ENCODE measurements at places on chromosomes 6 and 20.

- no peak for DNase-seq
Measured at GRCh38 chr6:124482071-124482491, 480.2 kb upstream of the RNF217 start.

DNA sequence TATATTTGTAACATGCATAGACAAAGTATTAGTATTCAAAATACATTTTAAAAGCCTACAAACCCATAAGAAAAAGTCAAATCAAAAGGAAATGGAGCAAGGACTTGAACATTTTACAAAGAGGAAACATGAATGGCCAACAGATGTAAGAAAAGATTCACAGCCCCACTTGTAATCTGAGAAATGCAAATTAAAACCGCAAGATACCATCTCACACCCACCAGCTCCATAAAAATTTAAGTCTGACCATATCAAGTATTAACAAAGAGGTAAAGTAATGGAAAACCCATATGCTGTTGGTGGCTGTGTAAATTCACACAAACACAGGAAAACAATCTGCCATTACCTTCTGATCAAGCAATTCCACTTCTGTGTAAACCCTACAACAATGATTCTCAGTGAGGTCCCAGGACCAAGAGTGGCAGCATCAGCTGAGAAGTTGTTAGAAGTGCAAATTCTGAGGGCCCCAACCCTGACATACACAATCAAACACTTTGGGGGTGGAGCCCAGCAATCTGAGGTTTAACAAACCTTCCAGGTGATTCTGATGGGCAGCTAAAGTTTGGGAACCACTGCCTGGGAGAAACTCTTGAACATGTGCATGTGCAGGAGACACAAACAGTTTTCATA lies 30.9 kb downstream of the BCL2L1 start:
- no peak for DNase-seq

DNA sequence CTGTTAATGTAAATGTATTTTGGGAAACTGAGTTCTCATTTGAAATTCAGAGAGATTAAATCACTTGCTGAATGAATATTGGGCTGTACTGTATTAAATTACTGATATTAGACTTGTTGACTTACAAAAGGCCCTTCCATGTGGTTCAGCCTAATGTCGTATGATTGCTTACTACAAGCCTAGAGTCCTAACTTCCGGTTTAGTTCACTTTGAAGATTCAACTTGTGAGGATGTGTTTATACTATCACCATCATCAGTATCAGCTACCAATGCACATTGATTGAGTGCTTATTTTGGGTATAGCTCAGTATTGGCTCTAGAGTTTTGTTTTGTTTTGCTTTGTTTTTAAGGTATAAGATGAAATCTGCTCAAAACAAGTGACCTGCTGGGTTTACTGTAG lies 48.3 kb downstream of the FAM217A start:
- no peak for DNase-seq

- DNase-seq: no peak
Measured at GRCh38 chr6:7207720-7208119, 100.0 kb downstream of the RREB1 start.

DNA sequence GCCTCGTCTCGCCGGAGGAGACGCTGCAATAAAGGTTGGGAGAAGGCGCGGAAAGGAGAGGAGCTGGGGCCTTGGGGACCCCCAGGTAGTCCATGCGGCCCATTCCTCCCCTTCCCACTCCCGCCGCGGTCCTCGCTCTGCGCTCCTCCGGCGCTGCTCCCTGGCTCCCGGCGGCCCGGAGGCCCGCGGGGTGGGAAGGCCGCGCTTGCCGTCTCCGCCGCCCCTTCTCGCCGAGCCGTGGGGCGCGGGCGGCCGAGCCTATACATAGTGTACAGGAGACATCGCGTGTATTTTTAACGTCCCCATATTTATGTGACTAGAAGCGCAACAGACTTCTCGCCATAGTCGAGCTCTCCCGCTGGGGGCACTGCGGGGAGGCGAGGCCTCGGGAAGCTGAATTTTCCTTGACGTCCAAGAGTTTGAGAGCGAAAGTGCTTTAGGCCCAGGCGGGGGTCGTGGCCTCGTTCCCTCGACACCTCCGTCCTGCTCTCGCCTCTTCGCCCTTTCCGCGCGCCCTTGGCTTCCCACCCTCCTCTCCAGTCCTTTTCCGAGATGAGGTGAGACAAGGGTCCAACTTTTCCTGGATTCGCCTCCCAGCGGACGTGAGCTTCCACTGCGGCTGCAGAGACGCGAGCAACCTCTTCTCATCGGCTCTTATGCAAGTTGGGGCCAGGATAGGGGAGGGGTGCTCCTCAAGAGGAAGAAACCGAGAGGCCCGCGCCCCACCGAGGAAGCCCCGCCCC lies 29.0 kb downstream of the SLC12A5 start:
- peak; percentile 60 for DNase-seq

DNA sequence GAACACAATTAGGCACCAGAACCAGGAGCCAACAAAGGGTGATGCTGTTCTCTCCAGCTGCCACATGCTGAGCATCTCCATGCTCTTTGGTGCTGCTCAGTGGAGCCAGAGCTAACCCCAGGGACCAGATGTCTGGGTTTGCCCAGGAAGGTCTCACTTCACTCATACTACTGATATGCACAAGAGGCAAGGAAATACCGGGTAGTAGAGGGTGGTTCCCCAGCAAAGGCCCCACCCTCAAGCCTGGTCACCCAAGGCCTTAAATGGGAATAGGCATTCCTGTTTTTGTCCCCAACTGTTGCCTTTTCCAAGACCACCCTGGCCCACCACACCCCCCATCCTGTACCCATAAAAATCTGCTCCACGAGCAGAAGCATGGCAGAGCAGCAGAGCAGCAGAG lies 204.5 kb upstream of the TAB2 start:
- no peak for DNase-seq

GRCh38 chr20:63782521-63782971 lies 43.0 kb downstream of the SLC2A4RG start:
- no peak for DNase-seq

GRCh38 chr6:97282238-97282725 lies 734 bp downstream of the MMS22L start:
- peak; percentile 47 for DNase-seq

GRCh38 chr6:148967541-148967956 lies 220.7 kb downstream of the UST start:
- peak; percentile 58 for DNase-seq

DNA sequence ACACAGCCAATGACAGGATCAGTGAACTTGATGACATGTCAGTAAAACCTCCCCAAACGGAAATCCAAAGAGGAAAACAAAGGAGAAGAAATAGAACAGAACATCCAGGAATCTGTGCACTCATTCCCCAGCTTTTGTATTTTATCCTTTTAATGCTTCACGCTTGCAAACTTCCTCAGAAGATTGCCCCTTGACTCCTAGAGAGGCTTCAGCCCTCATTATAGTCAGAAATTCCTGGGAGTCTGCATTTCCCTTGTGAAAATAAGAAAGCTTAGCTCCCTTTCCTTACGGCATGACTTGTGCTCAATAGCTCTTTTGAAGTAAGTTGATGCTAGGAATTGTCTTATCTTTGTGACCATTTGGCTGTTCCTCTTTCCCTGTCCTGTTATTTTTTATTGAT lies 313.6 kb upstream of the OPRM1 start:
- DNase-seq: no peak

DNA sequence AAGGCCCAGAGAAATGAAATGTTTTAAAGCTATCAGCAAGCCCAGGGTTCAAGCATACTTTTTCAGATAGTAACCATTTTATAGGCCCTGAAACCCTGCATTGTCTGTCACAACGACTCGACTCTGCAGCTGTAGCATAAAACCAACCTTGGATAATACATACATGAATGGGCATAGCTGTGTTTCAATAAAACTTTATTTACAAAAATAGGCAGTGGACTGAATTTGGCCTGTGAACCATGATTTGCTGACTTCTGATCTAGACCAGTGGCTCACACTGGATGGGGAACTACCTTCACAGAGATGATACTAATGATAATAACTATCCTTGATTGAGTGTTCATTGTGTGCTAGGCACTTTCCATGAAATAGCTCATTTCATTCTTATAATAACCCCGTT lies 97.3 kb upstream of the ZNFX1 start:
- no peak for DNase-seq

DNA sequence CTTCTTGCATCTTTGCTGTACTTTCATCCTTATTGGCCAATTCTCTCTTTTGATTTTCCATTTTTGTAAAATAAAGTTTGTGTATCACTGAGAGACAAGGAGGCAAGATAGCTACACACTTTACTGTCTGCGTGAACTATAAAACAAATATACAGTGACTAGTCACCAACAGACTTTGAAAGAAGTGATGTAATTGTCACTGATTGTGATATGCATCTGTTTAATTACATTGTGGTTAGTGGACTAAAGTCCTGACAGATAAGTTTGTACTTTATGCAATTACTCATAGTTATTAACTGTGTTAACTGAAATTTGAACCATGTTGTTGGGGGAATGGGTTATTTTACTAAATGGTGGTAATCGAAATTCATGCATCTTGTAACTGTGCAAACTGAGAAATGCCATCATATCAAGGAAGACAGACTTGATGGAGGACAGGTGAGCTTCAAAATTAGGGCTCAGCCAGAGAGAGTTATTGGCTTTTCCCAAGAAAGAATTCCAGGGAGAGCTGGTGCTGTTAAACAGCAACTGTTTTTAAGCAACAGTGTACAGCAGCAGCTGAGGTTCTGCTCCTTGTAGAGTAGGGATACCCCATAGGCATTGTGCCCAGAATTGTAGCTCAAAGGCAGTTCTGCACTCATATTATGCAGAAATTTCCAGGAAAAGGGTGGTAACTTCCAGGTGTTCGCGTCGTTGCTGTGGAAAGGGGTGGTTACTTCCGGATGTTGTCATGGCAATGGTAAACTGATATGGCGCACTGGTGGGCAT lies 62.9 kb downstream of the EFHC1 start:
- no peak for DNase-seq

GRCh38 chr20:61373956-61374545 lies 122.0 kb downstream of the CDH4 start:
- no peak for DNase-seq

DNA sequence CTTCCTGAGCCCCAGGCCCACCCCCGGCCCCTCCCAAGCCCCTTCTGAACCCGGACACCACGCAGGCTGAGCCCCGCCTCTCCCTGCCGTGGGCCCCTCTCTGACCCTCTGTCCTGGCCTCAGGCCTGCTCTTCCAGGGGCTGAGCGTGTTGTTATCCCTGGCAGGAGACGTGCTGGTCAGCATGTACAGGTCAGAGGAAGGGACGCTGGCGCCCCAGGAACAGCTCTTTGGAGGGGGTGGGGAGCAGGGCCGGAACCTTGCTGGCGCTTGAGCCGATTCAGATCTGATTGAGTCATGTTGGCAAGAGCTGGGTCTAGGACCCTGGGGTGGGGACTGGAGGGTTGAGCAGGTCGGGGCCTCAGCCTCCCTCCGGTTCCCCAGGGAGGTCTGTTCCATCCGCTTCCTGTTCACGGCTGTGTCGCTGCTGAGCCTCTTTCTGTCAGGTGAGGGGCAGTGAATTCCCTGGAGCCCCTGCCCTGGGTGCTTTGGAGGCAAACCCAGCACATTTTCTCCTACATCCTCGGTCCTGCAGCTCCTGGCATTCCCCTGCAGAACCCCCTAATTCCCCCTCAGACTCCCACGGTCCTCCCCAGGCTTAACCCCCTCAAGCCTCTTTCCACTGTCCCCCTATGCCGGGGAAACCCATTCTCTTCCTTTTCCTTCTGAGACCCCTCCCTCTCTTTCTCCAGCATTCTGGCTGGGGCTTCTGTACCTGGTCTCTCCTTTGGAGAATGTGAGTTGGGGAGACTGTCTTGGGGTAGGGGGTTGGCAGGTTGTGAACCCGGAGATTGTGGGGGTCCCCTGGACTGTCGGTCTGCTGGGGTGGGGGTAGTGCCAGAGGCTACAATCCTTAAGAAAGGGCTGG lies 2.0 kb downstream of the SPAG4 start:
- DNase-seq: no peak

DNA sequence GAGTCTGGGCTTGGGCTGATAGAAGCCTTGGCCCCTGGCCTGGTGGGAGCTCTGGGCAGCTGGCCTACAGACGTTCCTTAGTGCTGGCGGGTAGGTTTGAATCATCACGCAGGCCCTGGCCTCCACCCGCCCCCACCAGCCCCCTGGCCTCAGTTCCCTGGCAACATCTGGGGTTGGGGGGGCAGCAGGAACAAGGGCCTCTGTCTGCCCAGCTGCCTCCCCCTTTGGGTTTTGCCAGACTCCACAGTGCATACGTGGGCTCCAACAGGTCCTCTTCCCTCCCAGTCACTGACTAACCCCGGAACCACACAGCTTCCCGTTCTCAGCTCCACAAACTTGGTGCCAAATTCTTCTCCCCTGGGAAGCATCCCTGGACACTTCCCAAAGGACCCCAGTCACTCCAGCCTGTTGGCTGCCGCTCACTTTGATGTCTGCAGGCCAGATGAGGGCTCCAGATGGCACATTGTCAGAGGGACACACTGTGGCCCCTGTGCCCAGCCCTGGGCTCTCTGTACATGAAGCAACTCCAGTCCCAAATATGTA lies 957 bp upstream of the VEGFA start:
- no peak for DNase-seq

DNA sequence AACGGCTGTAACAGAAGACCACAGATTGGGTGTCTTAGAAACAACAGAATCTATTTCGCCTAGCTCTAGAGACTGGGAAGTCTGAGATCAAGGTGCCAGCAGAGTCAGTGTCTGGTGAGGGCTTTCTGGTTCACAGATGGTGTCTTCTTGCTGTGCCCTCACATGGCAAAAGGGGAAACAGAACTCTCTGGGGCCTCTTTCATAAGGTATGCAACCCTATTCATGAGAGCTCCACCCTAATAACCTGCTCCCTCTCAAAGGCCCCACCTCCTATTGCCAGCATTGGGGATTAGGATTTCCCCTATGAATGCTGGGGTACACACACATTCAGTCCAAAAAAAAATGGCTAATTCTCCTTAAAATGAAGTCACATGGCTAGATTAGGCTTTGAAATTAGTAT lies 10.0 kb downstream of the TXNDC5 start:
- DNase-seq: no peak

GRCh38 chr6:127880429-127880828 lies 20.4 kb downstream of the THEMIS start:
- DNase-seq: no peak

DNA sequence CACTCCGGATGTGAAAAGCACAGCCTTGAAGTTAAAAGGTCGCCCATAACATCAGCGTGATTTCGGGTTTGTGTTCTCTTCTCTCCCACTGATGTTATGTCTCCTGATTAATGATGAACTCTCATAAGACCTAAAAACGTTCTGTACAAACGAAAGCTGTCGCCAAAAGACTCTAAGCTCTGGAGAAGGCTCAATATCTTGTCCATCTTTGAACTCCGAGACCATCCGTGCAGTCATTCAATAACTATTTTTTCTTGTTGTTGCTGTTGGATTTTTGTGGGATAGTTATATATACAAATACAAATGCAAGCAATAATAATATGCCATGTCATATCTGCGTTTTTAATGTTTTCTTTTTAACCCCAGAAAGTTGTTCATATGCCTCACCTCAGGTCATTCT lies 291.8 kb upstream of the MARCKS start:
- DNase-seq: no peak

GRCh38 chr20:61439251-61439650 lies 187.2 kb downstream of the CDH4 start:
- DNase-seq: no peak

GRCh38 chr6:34194772-34195171 lies 41.9 kb upstream of the HMGA1 start:
- DNase-seq: no peak
